ENCODE measurements at places on chromosomes 4 and X. TPM values are rescaled to one million over a fixed set of nuclear protein-coding genes. Genes with fewer than 3 reads are reported as not detected.

The PDCL2 gene
- not detected for total RNA-seq

The IGSF1 gene
- 0.05 TPM for total RNA-seq

The CPZ gene
- total RNA-seq, result not detected

DNA sequence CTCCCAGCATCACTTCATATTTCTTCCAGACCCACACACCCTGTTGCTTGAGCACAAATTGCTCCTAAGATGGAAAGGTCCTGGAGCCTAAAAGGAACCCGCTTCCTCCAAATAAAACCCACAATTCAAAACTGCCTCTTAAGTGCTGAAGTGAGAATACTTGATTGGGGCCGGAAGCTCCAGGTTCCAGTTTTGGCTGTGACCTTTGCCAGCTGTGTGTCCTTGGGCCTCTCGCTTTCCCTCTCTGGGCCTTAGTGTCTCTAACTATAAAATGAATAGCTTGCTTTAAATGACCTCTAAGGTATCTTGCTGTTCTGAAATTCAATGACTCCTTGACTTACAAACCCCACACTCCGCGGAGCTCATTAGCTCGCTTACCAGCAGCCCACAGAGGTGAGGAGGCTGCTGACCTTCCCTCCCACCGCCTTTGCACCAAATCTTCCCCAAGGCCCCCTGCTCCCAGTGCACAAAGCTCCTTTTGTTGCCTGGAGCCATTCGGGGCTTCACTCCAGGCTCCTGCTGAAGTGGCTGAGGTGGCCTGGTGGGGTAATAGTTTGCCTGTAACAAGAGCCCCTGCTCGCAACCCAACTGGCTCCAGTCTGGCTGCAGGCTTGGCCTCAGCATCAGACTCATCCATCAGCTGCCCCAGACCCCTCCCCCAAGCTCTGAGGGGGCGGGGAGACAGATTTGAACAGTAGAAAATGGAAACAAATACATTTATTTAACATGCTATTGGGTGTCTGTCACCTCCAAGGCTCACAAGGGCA is 21.8 kb downstream of the STARD8 start:
- DNase-seq, result no peak

DNA sequence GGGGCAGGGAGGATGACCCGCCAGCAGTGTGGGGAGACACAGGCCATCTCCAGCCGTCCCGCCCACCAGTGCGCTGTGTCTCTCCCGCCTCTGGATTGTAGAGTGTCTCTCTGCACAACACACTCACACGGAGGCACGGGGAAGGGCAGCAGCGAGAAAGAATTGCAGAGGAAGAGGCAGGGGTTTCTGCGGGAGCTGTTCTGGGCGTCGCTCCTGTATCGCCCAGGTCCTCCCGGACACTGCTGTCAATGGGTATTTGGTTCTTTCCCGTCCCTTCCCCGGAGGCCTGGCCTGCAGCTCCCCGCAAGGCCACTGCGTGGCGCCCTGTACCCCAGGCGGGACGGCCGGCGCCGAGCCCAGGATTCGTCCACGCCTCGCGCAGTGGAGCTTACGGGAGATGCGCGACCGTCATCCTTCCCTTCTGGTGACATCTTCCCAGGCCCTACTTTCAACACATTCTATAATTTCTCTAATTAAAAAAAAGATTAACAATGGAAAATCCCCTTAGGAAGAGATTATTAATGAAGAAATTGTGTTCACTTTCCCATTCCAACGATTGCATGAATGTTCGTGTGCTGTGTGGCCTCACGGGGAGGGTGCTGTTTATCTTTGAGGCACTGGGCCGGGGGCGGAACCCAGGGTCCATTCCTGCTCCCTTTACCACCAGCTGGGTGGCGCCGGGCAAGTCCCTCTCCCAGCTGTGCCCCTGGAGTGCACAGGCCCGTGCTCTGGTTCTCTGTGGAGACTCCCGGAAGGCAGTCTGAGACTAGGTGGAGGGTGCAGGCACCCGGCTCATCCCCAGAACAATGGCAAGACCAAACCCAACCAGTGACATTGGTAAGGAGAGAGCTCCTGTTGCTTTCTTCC is 95.7 kb downstream of the CPZ start:
- peak; percentile 54 for DNase-seq

DNA sequence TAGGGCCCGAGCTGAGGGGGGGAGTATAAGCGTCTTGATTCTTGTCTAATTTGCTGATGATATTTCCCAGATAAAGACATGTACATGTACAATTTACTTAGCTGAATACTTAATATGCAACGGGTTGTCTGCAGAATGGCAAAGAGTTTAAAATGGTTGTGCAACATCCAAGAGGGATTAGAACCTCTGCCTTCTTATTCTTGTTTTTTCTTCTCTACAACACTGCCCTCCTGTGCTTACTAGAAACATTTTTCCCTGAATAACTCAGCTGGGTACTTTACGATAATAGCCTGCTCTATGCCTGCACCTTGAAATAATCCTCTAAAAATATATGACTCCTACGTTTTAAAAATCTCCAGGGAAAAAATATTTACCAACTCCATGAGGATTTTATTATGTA is 41.8 kb downstream of the INTS12 start:
- peak; percentile 62 for DNase-seq

DNA sequence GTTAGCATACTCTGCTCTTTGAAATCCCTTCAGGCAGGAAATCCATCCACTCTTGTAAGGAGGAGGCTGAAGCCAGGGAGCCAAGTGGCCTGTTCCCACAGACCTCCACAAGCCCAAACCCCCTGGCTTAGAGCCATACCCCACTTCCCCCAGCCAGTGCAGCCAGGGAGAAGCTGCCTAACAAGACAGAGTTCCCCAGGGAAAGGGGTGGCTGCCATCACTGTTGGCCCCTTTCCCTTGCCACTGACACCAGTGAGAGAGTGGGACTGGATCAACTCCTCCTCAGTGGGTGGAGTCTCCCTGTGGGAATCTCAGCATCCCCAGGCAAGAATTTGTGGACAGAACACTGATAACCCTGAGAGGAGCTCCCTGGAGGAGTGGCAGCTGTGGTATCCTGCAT is 389.4 kb downstream of the PABPC4L start:
- DNase-seq, result no peak

DNA sequence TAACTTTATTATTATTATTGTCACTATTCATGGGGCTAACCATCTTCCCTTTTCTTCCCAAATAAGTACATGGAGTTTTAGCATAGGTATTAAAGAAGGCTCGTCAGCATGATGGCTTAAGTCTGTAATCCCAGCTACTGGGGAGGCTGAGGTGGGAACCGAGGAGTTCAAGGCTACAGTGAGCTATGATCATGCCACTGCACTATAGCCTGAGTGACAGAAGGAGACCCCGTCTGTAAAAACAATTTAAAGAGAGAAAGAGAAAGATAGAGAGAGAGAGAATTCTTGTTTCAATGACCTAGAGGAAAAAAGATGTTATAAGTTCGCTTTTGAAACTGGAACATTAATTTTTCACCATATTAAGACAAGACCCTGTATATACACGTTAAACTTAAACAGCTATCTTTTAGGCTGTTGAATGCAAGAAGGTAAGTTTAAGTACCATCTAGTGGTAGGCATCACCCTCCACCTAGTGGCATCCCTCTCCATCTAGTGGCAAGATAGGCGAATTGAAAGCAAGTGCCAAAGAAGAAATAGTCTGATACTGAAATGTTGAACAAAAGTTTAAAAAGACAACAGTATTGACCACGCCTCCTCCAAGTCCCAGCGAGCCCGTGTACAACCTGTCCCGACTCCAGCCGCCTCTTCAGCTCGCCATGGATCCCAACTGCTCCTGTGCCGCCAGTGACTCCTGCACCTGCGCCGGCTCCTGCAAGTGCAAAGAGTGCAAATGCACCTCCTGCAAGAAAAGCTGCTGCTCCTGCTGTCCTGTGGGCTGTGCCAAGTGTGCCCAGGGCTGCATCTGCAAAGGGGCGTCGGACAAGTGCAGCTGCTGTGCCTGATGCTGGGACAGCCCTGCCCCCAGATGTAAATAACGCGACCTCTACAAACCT is 26.0 kb upstream of the YTHDC1 start:
- peak; percentile 76 for DNase-seq

GRCh38 chr4:80362578-80363181 is 27.1 kb downstream of the CFAP299 start:
- peak; percentile 50 for DNase-seq

DNA sequence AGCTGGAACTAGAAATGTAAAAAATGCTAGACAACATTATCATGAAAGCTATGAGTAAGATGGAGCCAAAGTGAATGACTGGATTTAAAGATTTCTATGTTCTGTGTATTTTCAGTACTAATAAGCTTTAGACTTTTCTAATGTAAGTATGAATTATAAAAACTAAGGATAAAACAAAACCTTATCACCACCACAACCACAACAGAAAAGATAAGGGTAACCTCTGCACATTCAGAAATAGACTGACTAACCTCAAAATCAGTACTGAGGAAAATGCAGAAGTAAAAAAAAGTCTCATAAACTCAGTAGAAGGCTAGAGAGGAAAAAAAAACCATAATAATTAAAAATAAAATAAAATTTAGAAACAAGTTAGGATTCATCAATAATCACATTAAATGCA is 14.9 kb upstream of the UBE2NL start:
- no peak for DNase-seq

DNA sequence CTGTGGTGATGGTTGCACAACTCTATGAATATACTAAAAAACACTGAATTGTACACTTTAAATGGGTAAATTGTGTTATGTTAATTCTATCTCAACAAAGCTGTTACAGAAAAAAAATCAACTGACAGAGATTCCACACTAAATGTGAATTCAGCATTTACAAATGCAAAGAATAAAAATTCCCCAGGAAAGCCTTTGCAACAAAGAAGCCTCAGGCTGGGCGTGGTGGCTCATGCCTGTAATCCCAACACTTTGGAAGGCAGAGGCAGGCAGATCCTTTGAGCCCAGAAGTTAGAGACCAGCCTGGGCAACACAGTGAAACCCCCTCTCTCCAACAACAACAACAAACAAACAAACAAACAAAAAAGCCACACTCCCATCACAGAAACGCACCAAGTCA is 8.9 kb downstream of the BCLAF3 start:
- DNase-seq, result no peak

DNA sequence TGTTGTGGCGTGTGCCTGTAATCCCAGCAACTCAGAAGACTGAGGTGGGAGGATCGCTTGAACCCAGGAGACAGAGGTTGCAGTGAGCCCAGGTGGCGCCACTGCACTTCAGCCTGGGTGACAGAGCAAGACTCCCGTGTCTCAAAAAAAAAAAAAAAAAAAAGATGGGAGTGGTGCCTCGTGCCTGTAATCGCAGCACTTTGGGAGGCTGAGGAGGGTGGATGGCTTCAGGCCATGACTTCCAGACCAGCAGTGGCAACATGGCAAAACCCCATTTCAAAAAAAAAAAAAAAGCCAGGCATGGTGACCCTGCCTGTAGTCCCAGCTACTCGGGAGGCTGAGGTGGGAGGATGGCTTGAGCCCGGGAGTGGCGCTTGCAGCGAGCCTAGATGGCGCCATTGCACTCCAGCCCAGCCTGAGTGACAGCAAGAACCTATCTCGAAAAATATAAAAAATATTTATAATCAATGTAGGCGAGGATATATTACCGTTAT is 27.0 kb downstream of the EIF2S3 start:
- peak; percentile 79 for DNase-seq

GRCh38 chr4:156581282-156582063 is 390.1 kb downstream of the PDGFC start:
- DNase-seq, result peak; percentile 11

- peak; percentile 51 for DNase-seq
Measured at GRCh38 chrX:102934624-102935023, 2.4 kb upstream of the RAB40AL start.

DNA sequence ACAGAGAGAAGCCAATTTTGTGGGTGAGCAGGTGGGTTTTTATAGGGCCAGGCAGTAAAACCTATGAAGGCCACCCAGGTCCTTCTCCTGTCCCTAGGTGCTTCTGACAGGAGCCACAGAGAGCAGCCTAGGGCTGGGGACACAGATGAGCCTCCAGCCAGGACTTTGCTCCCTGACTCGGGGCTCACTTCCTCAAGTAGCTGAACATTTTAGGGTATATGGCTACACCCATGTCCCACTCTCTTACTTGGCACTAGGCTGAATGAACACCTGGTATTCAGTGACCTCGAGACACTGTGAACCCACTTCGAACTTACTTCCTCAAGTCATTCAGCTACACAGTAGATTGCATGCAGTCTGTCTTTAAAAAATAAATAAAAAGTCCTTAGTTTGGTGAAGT is 217.3 kb downstream of the MID1IP1 start:
- DNase-seq, result no peak

DNA sequence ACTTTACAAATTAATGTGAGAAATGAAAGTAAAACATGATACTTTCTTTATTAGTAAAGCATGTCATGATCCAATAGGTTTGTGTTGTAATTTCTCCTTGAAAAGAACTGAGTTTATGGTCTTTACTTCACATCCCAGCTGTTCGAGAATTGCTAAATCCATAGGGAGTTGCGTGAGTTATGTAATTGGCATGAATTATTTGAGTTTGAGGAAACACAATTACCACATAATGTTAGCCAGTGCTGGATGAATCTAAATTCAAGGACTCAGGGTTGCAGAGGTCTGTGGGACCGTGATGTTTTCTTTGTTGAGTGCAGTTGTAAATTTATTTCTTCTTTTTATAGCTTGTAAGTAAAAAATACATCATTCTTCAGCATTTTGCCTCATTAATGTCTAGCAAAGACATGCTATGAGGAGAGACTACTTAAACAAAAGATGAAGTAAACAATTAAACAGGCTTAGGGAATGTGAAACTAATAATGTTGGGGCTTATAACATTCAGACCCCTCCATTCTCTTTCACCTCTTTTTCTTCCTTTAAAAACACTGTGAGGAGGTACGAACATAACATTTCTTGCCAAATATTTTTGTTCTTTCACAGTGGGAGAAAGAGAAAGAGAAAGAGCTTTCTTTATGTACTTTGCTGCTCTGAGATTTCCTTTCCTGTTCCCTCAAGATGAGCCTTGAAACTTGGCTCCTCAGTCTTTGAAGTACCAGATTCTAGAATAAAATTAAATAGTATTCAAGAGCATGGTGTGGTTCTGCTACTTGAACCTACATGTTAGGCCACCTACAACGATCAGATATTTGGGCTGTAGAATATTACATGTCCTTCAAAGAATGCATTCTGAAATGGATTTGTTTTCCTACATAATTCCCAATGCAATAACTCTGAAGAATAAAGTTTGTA is 159.6 kb upstream of the ANK2 start:
- DNase-seq, result no peak

GRCh38 chrX:24703185-24703494 is 9.4 kb downstream of the POLA1 start:
- no peak for DNase-seq

- DNase-seq, result no peak
Measured at GRCh38 chr4:95142932-95143331, 385.2 kb downstream of the BMPR1B start.

GRCh38 chr4:96145601-96146000 is 305.7 kb downstream of the PDHA2 start:
- DNase-seq, result no peak

DNA sequence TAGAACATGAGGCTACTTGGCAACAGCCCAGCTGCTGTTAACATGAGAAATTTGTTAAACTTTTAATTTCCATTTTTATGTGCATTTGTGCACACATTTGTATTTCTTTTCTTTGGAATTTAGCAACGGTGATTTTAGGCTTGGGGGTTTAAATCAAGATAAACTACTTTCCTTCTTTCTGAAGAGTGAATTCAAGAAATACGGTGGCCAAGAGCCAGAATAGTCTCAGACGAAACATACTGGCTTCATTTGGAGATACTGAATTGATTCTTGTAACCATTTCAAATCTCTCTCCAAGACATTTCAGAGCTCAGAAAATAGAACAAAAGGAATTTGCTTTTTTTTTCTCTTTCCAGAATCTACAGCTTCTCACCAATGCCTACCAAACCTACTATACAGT is 134.1 kb upstream of the SCML1 start:
- DNase-seq, result no peak
